ENCODE measurements at places on chromosomes 5 and 9.

- no peak for DNase-seq
- H3K4me3 ChIP-seq: no peak overlapping the region
- H3K27ac ChIP-seq: no peak overlapping the region
- H3K27me3 ChIP-seq: no peaks in the 10 kb centered on the region
- H3K36me3 ChIP-seq: no peaks in the 10 kb centered on the region
Observed at GRCh38 chr9:114243240-114243639, 79.7 kb upstream of the ORM1 start.

GRCh38 chr5:179289756-179290385, 55.4 kb downstream of the ADAMTS2 start:
- no peaks in the 10 kb centered on the region for H3K36me3 ChIP-seq
- no peak overlapping the region for H3K27ac ChIP-seq
- H3K4me1 ChIP-seq: no peaks in the 10 kb centered on the region
- no peak overlapping the region for H3K4me3 ChIP-seq
- no peaks in the 10 kb centered on the region for H3K27me3 ChIP-seq

DNA sequence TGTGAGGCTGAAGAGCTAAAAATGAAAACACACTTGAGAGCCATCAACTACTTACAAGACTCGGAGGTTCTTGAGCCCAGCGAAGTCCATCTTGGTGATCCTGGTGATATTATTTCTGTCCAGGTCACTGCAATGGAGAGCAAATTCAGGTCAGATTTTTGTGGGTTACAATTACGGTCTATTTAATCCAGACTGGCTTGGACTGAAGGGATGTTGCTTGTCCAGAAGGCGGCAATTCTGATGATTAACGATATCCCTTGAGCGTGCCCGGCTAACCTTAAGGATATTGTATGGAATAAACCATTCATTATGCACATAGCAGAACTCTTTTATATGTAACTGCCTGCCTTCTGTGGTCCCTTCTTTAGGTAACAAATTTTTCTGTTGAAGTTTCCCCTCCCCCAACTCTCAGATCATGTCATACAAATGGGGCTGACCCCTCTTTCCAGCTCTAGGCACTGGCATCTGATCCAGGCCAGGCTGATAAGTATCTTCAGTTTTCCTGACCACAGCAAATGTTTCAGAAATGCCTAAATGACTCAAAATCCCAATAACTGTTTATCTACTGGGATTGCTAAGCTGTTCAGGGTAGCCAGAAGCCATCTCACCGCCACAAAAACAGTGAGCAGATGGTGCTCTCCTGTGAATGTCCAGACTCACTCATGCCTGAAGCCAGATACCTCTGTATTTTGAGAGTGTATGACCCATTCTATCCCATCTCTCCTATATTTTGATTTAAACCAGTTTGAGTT, 49.4 kb downstream of the SLIT3 start:
- no peak overlapping the region for H3K27ac ChIP-seq
- no peak overlapping the region for H3K4me3 ChIP-seq
- no peaks in the 10 kb centered on the region for H3K27me3 ChIP-seq
- H3K36me3 ChIP-seq: no peaks in the 10 kb centered on the region

DNA sequence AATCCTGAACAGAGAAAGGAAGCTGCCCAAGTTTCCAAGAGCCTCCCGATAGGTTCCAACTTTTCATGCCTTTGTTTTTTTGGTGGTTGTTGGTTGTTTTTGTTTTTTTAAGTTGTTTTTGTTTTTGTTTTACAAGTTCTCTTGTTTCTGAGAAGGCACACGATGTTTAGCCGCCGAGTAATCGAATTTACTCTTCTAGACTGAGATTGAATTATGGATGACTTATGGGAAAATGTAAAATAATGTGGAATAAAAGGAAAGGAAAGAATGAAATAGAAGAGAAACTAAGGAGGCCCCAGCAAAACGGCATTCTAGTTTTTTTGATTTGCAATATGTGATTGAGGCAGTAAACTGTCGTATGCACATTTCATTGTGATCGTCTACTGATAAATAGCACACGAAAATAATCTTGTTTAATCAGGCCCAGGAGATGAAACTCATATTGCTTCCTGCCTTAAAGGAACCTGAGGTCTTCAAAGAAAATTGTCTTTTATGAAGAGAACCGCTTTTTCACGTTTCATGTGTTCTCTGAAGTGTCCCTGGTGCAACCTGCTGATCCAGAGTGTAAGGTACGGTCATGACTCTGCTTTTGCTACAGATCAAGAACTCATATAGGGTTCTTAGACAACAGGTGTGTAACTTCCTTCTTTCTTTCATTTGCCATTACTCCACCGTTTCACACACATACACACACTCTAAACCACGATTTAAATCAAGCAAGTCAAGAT, 1.3 kb upstream of the GNAQ start:
- no peak for DNase-seq
- no peaks in the 10 kb centered on the region for H3K36me3 ChIP-seq
- peaks cover 29% of the 10 kb centered on the region for H3K4me1 ChIP-seq
- no peaks in the 10 kb centered on the region for H3K27me3 ChIP-seq
- H3K4me3 ChIP-seq: peak overlapping the region; percentile 65

- no peaks in the 10 kb centered on the region for H3K4me1 ChIP-seq
- peaks cover 5% of the 10 kb centered on the region for H3K27me3 ChIP-seq
- no peak overlapping the region for H3K27ac ChIP-seq
- no peak overlapping the region for H3K4me3 ChIP-seq
Observed at GRCh38 chr9:70935856-70936255, 185.6 kb downstream of the TRPM3 start.

DNA sequence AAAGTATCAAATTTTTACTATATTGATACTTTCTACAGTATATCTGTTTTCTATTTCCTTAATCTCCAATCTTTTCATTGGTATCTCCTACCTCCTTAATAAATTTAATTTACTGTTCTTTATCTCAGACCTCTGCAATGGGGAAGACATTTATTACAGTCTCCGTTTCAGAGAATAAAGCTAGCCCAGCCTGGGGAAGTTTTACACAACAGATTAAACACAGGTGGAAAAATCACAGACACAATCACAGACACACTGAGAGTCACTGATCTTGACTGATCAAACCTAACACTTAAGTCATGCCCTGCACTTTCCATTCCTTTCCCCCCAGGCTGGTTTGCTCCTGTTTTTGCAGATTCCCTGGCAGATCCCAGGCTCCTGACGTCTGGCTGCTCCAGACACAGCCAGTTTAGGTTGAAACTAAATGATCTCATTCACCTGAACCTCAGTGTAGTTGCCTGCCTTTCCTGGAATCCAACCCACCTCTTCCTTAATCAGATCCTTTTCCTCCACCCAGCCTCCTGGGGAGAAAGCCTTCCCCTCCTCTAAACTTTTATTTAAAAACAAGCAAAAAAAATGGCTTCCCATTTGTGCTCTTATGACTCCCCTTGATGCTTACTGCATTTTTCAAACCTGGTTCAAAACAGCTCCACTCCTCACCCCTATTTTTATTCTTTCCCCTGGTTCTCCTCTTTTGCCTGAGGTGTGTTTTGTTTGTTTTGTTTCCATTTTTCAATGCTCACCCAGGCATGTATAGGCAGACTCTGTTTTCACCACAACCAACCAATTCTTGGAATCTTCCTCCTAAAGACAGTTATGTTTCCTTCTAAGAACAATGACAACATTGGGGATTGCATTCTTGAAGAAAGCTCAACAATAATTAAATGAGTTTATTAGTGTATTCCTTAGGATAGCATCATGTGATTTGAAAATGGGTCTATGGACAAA, 29.5 kb upstream of the OSMR start:
- H3K4me1 ChIP-seq: no peaks in the 10 kb centered on the region
- no peaks in the 10 kb centered on the region for H3K36me3 ChIP-seq
- H3K4me3 ChIP-seq: no peak overlapping the region

DNA sequence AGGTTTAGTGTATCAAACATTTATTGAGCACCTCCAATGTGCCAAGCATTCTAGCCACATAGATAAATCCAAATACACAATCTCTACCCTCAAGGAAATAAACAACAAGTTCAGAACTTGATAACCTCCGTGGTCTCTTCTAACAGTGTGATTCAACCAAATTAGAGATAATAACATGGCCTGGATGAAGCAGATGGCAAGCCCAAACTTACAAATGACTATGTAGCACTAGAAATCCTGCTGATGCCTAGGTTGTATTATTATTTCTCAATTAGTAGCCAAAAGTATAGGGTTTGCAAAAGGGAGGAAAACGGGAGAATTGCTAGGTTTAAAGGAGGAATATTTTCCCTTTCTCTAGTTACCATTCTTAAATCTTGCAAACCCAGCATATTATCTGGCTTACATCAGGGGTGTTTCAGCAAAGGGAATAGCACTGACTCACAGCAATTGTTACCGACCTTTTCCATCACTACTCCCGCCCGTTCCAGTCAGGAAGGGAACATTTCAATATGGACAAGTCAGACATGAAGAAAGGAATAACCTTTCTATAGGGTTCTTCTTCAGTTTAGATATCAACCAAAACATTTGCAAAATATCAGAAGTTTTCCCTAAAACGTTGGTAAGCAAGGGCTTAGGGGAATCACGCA, 2.3 kb downstream of the DPYSL3 start:
- H3K4me3 ChIP-seq: no peak overlapping the region
- no peak for DNase-seq
- H3K4me1 ChIP-seq: no peaks in the 10 kb centered on the region
- no peaks in the 10 kb centered on the region for H3K36me3 ChIP-seq
- peaks cover 18% of the 10 kb centered on the region for H3K27me3 ChIP-seq

GRCh38 chr5:72556351-72557166, 49.3 kb upstream of the ZNF366 start:
- H3K4me3 ChIP-seq: peak overlapping the region; percentile 41
- H3K36me3 ChIP-seq: no peaks in the 10 kb centered on the region
- H3K4me1 ChIP-seq: peaks cover 8% of the 10 kb centered on the region
- no peak for DNase-seq
- H3K27ac ChIP-seq: no peak overlapping the region
- H3K27me3 ChIP-seq: peaks cover 21% of the 10 kb centered on the region

DNA sequence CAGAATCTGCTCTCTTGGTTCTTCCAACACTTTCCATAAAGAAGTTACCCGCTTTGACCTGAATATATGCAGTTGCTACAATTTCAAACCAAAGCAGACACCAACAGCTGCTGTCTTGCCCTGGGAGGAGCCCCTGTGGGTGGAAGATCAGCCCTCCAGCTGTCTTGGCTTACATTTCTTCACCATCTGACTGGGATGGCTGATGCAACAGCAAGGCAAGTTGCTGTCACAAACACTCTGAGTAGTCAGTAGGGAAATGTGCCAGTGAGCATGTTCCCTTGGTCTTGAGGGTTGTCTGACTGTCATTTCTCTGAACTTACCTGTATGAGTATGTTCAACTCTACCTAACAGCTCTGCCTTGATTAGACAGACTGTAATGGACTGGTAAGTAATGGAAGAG, 152.9 kb downstream of the SGCD start:
- no peak for DNase-seq
- no peaks in the 10 kb centered on the region for H3K27me3 ChIP-seq
- H3K27ac ChIP-seq: no peak overlapping the region
- no peaks in the 10 kb centered on the region for H3K4me1 ChIP-seq
- H3K36me3 ChIP-seq: no peaks in the 10 kb centered on the region

Measured in CD4-positive, alpha-beta T cell (primary cell).